GM23248 (cell line): ENCODE measurements at places on chromosomes 1 and 21. TPM values are rescaled to one million over a fixed set of nuclear protein-coding genes. Genes with fewer than 3 reads are reported as not detected.

The LPAR3 gene
- 0.32 and 1.1 TPM in 2 replicates for total RNA-seq

The GJA4 gene
- not detected in 2 replicates for total RNA-seq

The RIPK4 gene
- 0.54 and 1.0 TPM in 2 replicates for total RNA-seq

The TARBP1 gene
- 11.9 and 61.0 TPM in 2 replicates for total RNA-seq

The CAPN8 gene
- 0.25 TPM in 1 of 2 replicates, not detected in the other for total RNA-seq

The TCHHL1 gene
- not detected in 2 replicates for total RNA-seq

The FAM177B gene
- total RNA-seq = not detected in 2 replicates

The ADCY10 gene
- 0.11 TPM in 1 of 2 replicates, not detected in the other for total RNA-seq

The RFX5 gene
- 14.4 and 20.0 TPM in 2 replicates for total RNA-seq

DNA sequence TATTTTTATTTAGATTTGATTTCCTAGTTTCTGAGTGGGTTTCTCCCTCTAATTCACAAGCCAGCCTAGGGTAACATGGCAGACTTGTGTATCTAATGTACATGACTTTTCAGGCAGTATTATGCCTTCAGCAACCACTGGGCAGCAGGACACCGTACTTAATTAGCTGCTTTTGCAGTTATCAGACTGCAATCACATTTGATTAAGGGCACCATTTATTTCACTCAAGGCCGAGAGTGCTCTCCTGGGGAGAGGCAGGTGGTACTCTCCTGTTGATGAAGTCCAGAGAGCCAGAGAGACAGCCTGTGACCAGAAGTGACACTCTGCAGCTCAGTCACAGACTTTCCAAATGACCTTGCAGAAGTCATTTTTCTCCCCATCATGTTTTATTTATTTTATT, 18.7 kb downstream of the CYYR1 start:
- no peaks in the 10 kb centered on the region for H3K36me3 ChIP-seq
- DNase-seq = no peak
- H3K27ac ChIP-seq = no peak overlapping the region
- no peaks in the 10 kb centered on the region for H3K4me1 ChIP-seq

GRCh38 chr1:27770293-27770830, 2.7 kb upstream of the STX12 start:
- DNase-seq = no peak
- H3K4me1 ChIP-seq = peaks cover 17% of the 10 kb centered on the region
- H3K4me3 ChIP-seq = no peak overlapping the region
- no peak overlapping the region for H3K27ac ChIP-seq
- H3K27me3 ChIP-seq = no peaks in the 10 kb centered on the region

DNA sequence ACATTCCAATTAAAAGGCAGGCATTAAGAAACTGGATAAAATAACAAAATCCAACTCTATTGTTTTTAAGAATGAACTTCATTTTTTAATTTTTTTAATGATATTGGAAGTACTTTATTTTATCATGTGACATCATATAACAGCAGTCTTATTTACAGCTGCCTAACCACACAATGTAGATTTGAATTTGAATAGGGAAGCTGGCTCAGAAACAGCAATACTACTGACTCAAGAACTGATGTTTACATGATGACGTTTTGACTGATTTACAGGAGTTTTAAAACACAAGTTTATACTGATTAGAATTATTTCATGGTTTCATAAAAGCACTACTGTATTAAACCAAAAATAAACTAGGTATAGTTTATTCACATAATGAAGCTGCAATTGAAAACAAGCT, 348.7 kb upstream of the NR5A2 start:
- H3K4me3 ChIP-seq = no peak overlapping the region
- no peak overlapping the region for H3K27ac ChIP-seq
- no peaks in the 10 kb centered on the region for H3K27me3 ChIP-seq
- H3K4me1 ChIP-seq = no peaks in the 10 kb centered on the region

GRCh38 chr1:26998429-26999300, 5.2 kb downstream of the TRNP1 start:
- DNase-seq = peak; percentile 77
- H3K4me3 ChIP-seq = peak overlapping the region; percentile 82
- peaks cover 61% of the 10 kb centered on the region for H3K4me1 ChIP-seq
- H3K27me3 ChIP-seq = no peaks in the 10 kb centered on the region
- peaks cover 15% of the 10 kb centered on the region for H3K36me3 ChIP-seq

DNA sequence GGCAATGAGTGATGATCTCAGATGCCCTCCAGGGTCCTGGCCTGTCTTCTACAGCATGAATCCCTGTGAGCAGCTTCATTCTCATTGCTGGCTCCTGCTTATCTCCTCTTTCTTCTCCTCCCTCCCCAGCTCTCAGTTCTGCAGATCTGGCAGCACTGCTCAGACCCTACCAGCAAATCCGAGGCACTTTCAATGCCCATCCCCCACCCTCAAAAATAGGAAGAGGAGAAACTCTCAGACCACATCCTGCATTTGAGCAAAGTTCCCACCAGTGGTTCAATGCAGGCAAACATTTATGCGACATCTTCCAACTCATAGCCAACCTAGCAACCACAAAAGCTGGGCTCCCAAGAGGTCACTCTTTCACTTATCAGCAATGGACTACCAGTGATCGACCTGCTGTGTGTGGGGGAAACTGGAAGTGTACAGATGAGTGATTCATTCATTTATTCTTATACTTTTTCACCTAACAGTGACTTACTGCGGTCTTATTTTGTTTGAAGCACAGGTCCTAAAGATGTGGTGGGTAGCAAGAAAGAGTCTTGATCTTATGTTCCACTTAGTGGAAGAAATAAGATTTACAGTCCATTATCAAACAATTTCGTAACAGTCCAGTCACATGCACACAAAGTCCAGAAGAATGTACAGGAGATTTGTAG, 5.8 kb upstream of the CHI3L2 start:
- no peaks in the 10 kb centered on the region for H3K4me1 ChIP-seq
- no peak overlapping the region for H3K27ac ChIP-seq
- DNase-seq = no peak
- no peaks in the 10 kb centered on the region for H3K36me3 ChIP-seq
- no peak overlapping the region for H3K4me3 ChIP-seq
- no peaks in the 10 kb centered on the region for H3K27me3 ChIP-seq

- H3K4me1 ChIP-seq = no peaks in the 10 kb centered on the region; the same call in 1 of the 2 replicates
- no peak overlapping the region for H3K4me3 ChIP-seq
- DNase-seq = no peak
- no peaks in the 10 kb centered on the region for H3K36me3 ChIP-seq
- H3K27ac ChIP-seq = no peak overlapping the region
- H3K27me3 ChIP-seq = no peaks in the 10 kb centered on the region
These were observed 399.2 kb upstream of the VAMP3 start for GRCh38 chr1:7371926-7372325.

DNA sequence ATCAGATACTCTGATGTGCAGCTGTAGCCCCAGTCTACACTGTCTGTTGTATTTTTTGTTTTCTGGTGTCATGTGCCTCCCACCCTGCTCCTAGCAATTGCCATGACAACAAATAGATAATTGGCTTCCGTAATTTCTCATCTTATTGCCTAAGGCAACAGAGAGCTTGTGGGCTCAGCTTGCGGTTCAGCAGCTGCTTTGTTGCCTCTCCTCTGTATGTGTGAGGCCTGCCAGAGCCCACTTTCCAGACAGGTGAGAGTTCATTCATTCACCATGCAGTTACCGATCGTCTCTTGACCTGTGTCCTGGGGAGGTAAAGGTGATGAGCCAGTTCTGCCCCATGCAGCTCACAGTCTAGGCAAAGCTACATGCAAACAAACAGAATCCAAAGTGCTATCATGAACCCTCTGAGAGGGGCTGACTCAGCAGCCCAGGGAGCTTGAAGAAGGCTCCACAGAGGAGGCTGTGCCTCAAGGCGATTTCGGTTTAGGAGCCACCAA, 11.9 kb downstream of the LGALS8 start:
- no peak overlapping the region for H3K27ac ChIP-seq
- H3K4me1 ChIP-seq = peaks cover 13% of the 10 kb centered on the region
- peaks cover 32% of the 10 kb centered on the region for H3K36me3 ChIP-seq
- no peak for DNase-seq
- H3K27me3 ChIP-seq = no peaks in the 10 kb centered on the region

DNA sequence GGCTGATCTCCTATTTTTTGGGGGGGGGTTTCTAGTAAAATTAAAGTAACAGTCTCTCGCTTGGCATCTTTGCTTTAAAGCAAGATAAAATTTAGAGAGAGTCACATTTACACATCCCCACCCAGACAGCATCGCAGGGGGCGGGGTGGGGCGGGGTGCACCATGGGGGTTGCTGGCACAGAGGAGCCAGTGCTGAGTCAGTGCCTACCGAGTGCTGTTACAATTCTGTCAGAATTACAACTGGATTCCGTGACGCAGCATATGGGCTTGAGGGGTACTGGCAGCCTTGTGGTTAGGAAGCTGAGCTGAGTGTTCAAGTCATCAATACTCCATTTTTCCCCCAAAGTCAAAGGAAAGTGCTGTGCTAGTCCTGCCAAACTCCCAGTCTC, 175.9 kb downstream of the PRDM16 start:
- no peaks in the 10 kb centered on the region for H3K36me3 ChIP-seq
- H3K27ac ChIP-seq = no peak overlapping the region
- no peaks in the 10 kb centered on the region for H3K4me1 ChIP-seq
- no peak overlapping the region for H3K4me3 ChIP-seq
- H3K27me3 ChIP-seq = peaks cover 55% of the 10 kb centered on the region

DNA sequence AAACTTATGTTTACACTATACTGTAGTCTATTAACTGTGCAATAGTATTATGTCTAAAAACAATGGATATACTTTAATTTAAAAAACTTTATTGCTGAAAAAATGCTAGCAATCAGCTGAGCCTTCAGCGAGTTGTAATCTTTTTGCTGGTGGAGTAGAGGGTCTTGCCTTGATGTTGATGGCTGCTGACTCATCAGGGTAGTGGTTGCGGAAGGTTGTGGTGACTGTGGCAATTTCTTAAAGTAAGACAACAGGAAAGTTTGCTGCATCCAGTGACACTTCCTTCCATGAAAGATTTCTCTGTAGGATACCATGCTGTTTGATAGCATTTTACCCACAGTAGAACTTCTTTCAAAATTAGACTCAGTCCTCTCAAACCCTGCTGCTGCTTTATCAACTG, 234.7 kb upstream of the CSF3R start:
- no peak overlapping the region for H3K4me3 ChIP-seq
- H3K27ac ChIP-seq = no peak overlapping the region
- H3K36me3 ChIP-seq = no peaks in the 10 kb centered on the region
- DNase-seq = no peak
- peaks cover 4% of the 10 kb centered on the region; the same call in 1 of the 2 replicates for H3K27me3 ChIP-seq
- H3K4me1 ChIP-seq = no peaks in the 10 kb centered on the region

- DNase-seq = no peak
- H3K4me3 ChIP-seq = no peak overlapping the region
- H3K4me1 ChIP-seq = peaks cover 30% of the 10 kb centered on the region
- peak overlapping the region; percentile 56 for H3K27ac ChIP-seq
- H3K36me3 ChIP-seq = no peaks in the 10 kb centered on the region
These were observed 46.2 kb downstream of the AHDC1 start for GRCh38 chr1:27557596-27558340.

GRCh38 chr1:30409476-30410152, 313.8 kb downstream of the MATN1 start:
- H3K4me3 ChIP-seq = no peak overlapping the region
- peaks cover 4% of the 10 kb centered on the region for H3K27me3 ChIP-seq
- H3K4me1 ChIP-seq = peaks cover 9% of the 10 kb centered on the region
- DNase-seq = peak; percentile 20
- no peak overlapping the region for H3K27ac ChIP-seq

- no peak for DNase-seq
- peaks cover 24% of the 10 kb centered on the region for H3K4me1 ChIP-seq
- H3K36me3 ChIP-seq = no peaks in the 10 kb centered on the region
- no peak overlapping the region for H3K4me3 ChIP-seq
- H3K27ac ChIP-seq = no peak overlapping the region
These were observed 177.9 kb downstream of the NR5A2 start for GRCh38 chr1:200205216-200205995.

- no peaks in the 10 kb centered on the region for H3K36me3 ChIP-seq
- H3K4me3 ChIP-seq = no peak overlapping the region
- no peak overlapping the region for H3K27ac ChIP-seq
- no peaks in the 10 kb centered on the region for H3K4me1 ChIP-seq
- DNase-seq = peak; percentile 44
These were observed 45.4 kb upstream of the TNFRSF1B start for GRCh38 chr1:12121212-12122003.
